ENCODE measurements at places on chromosomes 4 and X. TPM values are rescaled to one million over a fixed set of nuclear protein-coding genes. Genes with fewer than 3 reads are reported as not detected.

Gene NLGN4X
- 2.3 TPM for polyA plus RNA-seq

Gene CUL4B
- 83.0 TPM for polyA plus RNA-seq

Gene HUWE1
- polyA plus RNA-seq, result 145 TPM

Gene HTN3
- not detected for polyA plus RNA-seq

Gene IGFBP7
- polyA plus RNA-seq, result 235 TPM

Gene F11
- polyA plus RNA-seq, result 0.86 TPM

Gene SLC25A43
- 5.2 TPM for polyA plus RNA-seq

Gene EMCN
- 34.4 TPM for polyA plus RNA-seq

Gene MTMR8
- polyA plus RNA-seq, result 2.4 TPM

Gene STARD8
- 19.8 TPM for polyA plus RNA-seq

Gene PTPN13
- 73.7 TPM for polyA plus RNA-seq

Gene POU4F2
- polyA plus RNA-seq, result not detected
